ENCODE measurements at places on chromosomes 16 and 17. TPM values are rescaled to one million over a fixed set of nuclear protein-coding genes. Genes with fewer than 3 reads are reported as not detected.

Gene TBC1D3I
- total RNA-seq, result not detected

- no peak for DNase-seq
- no peaks in the 10 kb centered on the region for H3K36me3 ChIP-seq
- H3K4me3 ChIP-seq, result no peak overlapping the region
- no peaks in the 10 kb centered on the region for H3K27me3 ChIP-seq
- no peaks in the 10 kb centered on the region for H3K4me1 ChIP-seq
These were observed 386.7 kb upstream of the ZFHX3 start for GRCh38 chr16:73434621-73435020.

DNA sequence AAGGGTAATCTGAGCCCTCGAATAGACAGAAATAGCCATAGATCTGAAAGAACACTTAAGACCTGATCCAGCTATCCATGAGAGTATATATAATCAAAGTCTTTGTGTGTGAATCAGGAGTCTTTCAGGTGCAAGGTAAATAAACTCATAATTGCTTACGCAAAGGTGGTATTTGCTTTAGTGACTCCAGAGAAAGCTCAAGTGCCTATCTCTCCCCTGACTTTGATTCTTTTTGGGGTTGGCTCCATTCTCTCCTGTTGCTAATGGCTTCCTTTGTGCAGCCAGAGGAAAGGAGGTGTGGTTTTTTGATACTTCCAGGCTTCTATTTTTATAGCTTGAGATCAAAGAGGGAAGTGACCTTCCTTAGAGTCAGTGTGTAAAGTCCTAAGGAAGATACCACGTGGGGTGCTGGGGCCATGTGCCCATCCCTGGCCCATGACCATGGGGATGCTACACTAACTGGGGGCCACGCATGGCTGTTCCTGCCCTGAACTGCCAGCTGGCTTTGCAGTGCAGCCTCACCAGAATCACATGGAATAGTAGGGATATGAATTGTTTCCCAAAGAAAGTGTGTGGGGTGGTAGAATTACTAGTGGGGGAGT is 45.8 kb downstream of the TENT4B start:
- no peaks in the 10 kb centered on the region for H3K36me3 ChIP-seq
- H3K27ac ChIP-seq, result no peak overlapping the region
- H3K4me1 ChIP-seq, result no peaks in the 10 kb centered on the region
- no peak for DNase-seq
- no peaks in the 10 kb centered on the region for H3K27me3 ChIP-seq

Gene NAGS
- total RNA-seq, result 0.84 TPM

- H3K36me3 ChIP-seq, result no peaks in the 10 kb centered on the region
- H3K27me3 ChIP-seq, result no peaks in the 10 kb centered on the region
- H3K4me1 ChIP-seq, result peaks cover 16% of the 10 kb centered on the region
- peak; percentile 15 for DNase-seq
- peak overlapping the region; percentile 75 for H3K27ac ChIP-seq
- peak overlapping the region; percentile 87 for H3K4me3 ChIP-seq
These were observed 724 bp downstream of the GAA start for GRCh38 chr17:80101946-80102663.

GRCh38 chr17:41505007-41505808 is at the start of gene KRT13:
Gene KRT13, minus strand, starts transcription at chr17:41505612. Its CDS starts 62 bp downstream, at chr17:41505550.
- no peaks in the 10 kb centered on the region for H3K4me1 ChIP-seq
- H3K36me3 ChIP-seq, result no peaks in the 10 kb centered on the region
- H3K27me3 ChIP-seq, result no peaks in the 10 kb centered on the region
- no peak within 1 kb of the TSS for H3K4me3 ChIP-seq
- DNase-seq, result no peak

GRCh38 chr17:74028354-74029116 is 174.9 kb upstream of the RPL38 start:
- DNase-seq, result no peak
- no peaks in the 10 kb centered on the region for H3K27me3 ChIP-seq
- no peak overlapping the region for H3K4me3 ChIP-seq

Gene MYOCD
- total RNA-seq, result 0.63 TPM

- DNase-seq, result no peak
- no peaks in the 10 kb centered on the region for H3K27me3 ChIP-seq
- H3K4me3 ChIP-seq, result no peak overlapping the region
- H3K4me1 ChIP-seq, result no peaks in the 10 kb centered on the region
These were observed 8.8 kb downstream of the CD2BP2 start for GRCh38 chr16:30346286-30346685.

DNA sequence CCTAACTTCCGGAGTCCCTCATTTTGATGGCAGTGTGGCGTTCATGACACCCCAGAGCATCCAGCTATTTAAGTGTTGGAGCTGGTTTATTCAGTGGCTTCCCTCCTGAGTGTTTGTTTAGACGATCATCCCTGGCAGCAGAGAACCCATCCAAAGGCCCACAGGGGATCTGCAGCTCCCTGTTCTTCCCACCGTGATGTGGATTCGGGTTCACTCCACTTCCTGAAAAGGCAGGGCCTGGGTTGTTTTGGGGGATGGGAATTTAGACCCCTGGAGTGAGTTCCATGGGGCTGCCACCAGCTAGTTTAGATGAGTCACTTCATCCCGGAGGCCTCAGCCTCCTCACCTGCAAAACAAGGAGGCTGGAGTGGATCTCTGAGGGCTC is 2.3 kb downstream of the KSR1 start:
- H3K36me3 ChIP-seq, result no peaks in the 10 kb centered on the region
- no peak for DNase-seq
- H3K4me3 ChIP-seq, result no peak overlapping the region
- H3K27me3 ChIP-seq, result no peaks in the 10 kb centered on the region
- no peak overlapping the region for H3K27ac ChIP-seq
- H3K4me1 ChIP-seq, result peaks cover 20% of the 10 kb centered on the region

DNA sequence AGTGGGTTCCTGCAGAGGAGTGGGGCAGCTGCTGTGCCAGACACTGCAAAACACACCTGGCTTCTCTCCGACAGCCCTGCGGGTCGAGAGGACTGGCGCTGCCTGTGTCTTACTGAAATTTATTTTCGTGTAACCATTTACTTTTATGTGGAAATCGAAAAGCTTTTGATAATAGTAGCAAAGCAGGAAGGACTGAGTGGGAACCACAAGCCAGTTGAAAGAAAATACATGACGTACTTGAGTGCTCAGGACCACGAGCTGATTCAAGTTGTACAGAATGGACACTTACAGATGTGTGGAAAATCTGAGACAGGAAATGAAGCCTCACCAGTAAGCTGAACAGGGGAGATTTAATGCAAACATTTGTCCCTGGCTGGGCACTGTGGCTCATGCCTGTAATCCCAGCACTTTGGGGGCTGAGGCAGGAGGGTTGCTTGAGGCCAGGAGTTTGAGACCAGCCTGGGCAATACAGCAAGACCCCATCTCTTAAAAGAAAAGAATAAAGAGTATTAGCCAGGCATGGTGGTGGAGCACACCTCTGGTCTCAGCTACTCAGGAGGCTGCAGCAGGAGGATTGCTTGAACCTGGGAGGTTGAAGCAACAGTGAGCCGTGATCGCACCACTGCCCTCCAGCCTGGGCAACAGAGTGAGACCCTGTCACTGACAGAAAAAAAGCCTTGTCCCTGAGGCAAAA is 11.3 kb upstream of the RPL13 start:
- no peak overlapping the region for H3K4me3 ChIP-seq
- no peak overlapping the region for H3K27ac ChIP-seq
- no peaks in the 10 kb centered on the region for H3K4me1 ChIP-seq

Gene ACSM2A
- not detected for total RNA-seq

Gene C17orf100
- 3.9 TPM for total RNA-seq

DNA sequence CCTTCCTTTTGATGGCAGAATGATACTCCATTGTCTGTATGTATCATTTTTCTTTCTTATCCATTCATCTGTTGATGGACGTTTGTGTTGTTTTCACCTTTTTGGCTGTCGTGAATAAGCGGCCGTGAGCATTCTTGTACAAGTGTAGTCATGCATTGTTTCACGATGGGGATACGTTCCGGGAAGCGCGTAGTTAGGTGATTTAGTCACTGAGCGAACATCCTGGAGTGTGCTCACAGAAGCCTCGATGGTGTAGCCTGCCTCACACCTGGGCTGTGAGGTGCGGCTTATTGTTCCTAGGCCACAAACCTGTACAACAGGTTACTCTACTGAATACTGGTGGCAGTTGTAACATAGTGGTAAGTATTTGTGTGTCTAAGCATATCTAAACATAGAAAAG is 136.5 kb downstream of the CMIP start:
- no peak for DNase-seq
- H3K4me1 ChIP-seq, result peaks cover 4% of the 10 kb centered on the region
- H3K27ac ChIP-seq, result no peak overlapping the region
- H3K27me3 ChIP-seq, result no peaks in the 10 kb centered on the region

Gene TBX2
- 23.2 TPM for total RNA-seq

- H3K4me1 ChIP-seq, result peaks cover 16% of the 10 kb centered on the region
- H3K27ac ChIP-seq, result no peak overlapping the region
- no peaks in the 10 kb centered on the region for H3K36me3 ChIP-seq
- DNase-seq, result no peak
These were observed 1.7 kb upstream of the SLC47A2 start for GRCh38 chr17:19718041-19718612.

DNA sequence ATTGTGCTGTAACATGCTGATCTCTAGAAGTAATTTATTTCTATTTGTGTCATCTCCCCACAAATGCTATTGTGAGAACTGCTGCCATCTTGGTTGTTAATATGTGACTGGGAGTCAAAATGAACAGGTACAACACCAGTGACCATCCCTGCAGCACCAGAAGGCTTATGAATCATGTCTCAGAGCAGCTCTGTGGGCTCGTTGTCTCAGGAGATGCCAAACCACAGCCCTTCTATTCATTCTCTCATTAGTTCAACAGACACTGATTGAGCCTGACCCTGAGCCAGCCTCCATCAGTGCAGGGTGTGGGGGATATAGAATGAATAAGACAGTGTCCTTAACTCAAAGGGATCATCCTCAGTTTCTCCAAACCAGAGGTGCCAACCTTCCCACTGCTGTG is 92.5 kb downstream of the UTP18 start:
- DNase-seq, result no peak
- no peak overlapping the region for H3K27ac ChIP-seq
- H3K4me3 ChIP-seq, result no peak overlapping the region
- no peaks in the 10 kb centered on the region for H3K36me3 ChIP-seq
- peaks cover 4% of the 10 kb centered on the region for H3K4me1 ChIP-seq
- H3K27me3 ChIP-seq, result no peaks in the 10 kb centered on the region

DNA sequence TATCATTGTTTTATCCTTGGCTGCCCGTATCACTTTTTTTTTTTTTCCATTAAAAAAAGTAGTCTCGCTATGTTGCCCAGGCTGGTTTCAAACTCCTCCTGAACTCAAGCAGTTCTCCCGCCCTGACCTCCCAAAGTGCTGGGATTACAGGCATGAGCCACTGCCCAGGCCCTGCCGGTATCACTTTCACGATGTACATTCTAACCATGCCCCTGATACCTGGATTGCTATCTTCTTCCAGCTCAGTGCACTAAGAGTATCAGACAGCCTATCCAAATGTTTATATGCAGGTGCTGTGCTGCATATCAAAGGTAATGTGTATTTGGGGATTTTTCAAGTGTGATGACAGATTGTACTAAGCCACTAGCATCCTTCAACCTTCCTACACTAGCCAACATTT is 14.2 kb downstream of the MOSMO start:
- H3K36me3 ChIP-seq, result no peaks in the 10 kb centered on the region
- DNase-seq, result no peak
- H3K4me1 ChIP-seq, result peaks cover 34% of the 10 kb centered on the region

DNA sequence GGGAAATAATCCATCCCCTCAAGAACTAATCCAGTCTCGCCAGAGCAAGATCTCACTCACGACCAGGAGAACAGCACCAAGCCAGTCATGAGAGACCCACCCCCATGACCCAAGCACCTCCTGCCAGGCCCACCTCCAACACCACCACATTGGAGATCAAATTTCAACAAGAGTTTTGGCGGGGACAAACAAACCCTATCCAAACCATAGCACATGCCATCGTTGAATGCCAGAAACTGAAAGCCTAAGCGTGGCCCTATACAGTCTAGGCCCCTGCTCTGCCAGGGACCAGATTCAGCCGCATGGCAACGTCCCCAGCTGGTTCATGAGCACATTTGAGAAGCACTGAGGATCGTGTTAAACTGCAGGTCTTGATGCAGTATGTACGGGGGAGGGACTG is 57.3 kb downstream of the AXIN2 start:
- H3K4me3 ChIP-seq, result no peak overlapping the region
- no peaks in the 10 kb centered on the region for H3K4me1 ChIP-seq
- no peaks in the 10 kb centered on the region for H3K36me3 ChIP-seq
- no peak for DNase-seq
- no peak overlapping the region for H3K27ac ChIP-seq

Gene HLF
- total RNA-seq, result 19.5 TPM

DNA sequence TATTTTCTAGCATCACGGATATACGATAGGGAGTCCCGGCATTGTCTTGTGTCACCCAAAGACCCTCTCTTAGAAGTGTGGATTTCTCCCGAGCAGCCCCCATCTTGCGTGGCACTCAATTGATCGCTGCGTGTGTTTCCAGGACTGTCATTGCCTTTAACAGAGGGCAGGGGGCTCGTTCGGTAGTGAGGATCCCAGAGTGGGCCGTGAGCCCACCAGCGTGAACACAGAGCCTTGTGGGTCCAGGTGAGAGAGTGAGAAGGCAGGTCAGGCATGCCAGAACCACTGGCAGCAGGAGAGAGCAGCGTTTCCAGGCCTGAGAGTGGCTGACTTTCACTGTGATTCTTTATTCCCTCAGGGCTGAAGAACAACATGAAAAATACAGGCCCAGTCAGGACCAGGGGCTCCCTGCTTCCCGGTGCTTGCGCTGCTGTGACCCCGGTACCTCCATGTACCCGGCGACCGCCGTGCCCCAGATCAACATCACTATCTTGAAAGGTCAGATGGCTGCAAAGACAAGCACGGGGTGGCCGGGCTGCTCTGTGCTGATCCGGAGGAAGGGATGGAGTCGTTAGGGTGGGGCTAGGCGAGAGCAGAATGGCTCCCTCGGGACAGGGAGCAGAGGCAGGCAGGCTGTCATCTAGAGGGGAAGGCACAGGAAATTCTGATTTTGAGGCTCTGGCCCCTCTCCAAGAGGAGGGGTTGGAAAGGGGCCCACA is 22.4 kb downstream of the C1QTNF1 start:
- H3K4me1 ChIP-seq, result peaks cover 6% of the 10 kb centered on the region
- peak overlapping the region; percentile 13 for H3K27ac ChIP-seq
- H3K36me3 ChIP-seq, result no peaks in the 10 kb centered on the region
- no peak overlapping the region for H3K4me3 ChIP-seq

Gene EVI2A
- 3.5 TPM for total RNA-seq

DNA sequence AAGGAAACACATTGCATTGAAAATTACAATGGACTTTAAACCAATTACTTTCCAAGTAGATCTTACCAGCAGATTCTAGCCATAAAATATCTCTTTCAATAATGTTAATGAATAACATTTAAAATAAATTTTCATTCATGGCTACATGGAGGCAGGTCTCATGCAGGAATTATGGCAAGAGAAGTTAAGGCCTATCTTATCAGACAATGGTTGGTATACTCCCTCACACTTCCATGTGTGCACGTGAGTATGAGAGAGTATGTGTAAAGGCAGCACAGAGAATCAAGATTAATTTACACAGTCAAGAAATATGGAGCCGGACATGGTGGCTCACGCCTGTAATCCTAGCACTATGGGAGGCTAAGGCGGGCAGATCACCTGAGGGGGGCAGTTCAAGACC is 76.5 kb downstream of the HELZ start:
- H3K27me3 ChIP-seq, result no peaks in the 10 kb centered on the region
- no peak overlapping the region for H3K4me3 ChIP-seq
- H3K27ac ChIP-seq, result no peak overlapping the region

Gene CRYBA1
- not detected for total RNA-seq

Gene TP53TG3
- total RNA-seq, result not detected
